ENCODE measurements at places on chromosomes 7 and 10. TPM values are rescaled to one million over a fixed set of nuclear protein-coding genes. Genes with fewer than 3 reads are reported as not detected.

DNA sequence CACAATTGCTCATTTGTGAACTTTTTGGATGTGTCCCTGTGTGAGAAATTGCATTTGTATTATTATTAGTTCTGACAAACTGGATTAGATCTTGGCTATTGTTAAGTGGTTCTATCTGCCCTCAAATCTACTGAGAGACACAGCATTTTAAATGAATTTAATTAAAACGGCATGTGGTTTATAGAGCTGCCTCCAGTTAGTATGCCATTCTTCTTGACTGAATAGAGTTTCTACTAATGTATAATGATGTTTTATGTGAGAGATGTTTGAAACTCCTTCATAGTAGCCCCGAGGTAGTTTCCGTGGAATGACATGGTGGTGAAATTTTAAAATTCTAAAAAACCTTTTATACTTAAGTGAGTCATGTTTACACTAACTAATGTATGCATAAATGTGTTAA lies 110.9 kb downstream of the DYNC1I1 start:
- no peak for DNase-seq
- H3K27ac ChIP-seq, result no peak overlapping the region
- no peaks in the 10 kb centered on the region for H3K4me1 ChIP-seq
- H3K27me3 ChIP-seq, result no peaks in the 10 kb centered on the region
- no peaks in the 10 kb centered on the region for H3K36me3 ChIP-seq

DNA sequence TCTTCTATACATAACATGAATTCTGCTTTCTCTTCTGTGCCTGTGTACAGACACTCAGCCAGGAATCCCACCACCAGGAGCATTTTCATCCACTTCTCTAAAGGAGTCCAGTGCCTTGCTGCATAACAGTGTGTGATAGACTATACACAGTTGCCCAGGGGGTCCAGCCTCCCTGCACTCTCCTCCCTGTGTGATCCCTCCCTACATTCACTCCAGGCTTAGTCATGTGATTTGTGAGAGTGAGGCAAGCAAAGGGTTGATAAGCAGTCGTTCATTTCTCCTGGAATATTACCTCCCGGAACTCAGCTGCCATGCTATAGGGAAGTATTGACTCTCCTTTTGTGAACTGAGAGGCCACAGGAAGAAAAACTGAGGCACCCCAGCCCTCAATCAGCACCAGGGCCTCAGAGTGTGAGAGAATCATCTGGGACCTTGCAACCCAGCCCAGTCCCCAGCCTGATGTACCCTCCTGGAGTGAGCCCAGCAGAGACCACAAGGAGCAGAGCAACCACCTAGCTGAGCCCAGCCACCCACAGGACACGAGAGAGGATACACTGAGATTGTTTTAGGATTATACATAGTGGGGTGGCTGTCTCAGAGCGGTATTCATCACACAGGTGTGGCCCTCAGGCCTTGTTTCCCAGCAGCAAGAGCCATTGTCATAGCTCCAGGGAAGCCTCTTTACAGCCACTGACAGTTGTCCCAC lies 45.0 kb upstream of the EEPD1 start:
- H3K27ac ChIP-seq, result no peak overlapping the region
- no peaks in the 10 kb centered on the region for H3K36me3 ChIP-seq
- DNase-seq, result no peak
- H3K27me3 ChIP-seq, result no peaks in the 10 kb centered on the region
- no peaks in the 10 kb centered on the region for H3K4me1 ChIP-seq
- no peak overlapping the region for H3K4me3 ChIP-seq

DNA sequence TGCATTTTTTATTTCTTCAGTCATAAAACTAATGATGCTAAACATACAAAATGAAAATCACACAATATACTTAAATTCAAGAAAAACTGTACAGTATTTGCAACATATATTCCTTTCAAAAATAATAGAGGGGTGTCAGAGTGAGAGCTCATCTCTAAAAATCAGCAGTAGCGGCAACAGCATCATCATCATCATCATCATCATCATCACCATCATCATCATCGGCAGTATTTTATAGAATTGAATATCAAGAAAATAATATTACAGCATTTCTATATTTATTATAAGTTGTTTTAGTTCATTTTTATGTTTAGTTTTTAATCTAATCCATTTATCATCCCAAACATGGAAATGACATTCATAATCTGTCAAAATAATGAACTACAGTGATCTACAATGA lies 67.4 kb upstream of the PPP1R3A start:
- H3K36me3 ChIP-seq, result no peaks in the 10 kb centered on the region
- no peak for DNase-seq
- no peak overlapping the region for H3K4me3 ChIP-seq
- H3K4me1 ChIP-seq, result no peaks in the 10 kb centered on the region
- H3K27me3 ChIP-seq, result no peaks in the 10 kb centered on the region
- H3K27ac ChIP-seq, result no peak overlapping the region

DNA sequence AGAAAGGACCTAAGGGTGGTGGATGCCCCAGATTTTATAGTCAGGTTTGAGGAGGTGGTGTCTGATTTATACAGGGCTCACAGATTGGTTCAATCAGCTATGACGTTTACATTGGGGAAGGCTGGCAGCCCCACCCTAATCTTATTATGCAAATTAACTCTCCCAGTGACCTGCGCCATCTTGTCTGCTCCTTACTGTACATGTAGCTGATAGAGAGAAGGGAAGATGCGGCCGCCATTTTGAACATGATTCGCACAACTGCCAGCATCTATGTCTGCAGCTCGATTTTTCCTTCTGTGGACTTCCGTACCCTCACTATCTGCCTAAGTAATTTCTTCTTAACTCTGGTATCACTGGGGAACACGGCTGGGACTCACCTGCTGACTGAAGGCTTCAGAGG lies 619.0 kb upstream of the DPP6 start:
- no peak overlapping the region for H3K4me3 ChIP-seq
- H3K27ac ChIP-seq, result no peak overlapping the region
- no peaks in the 10 kb centered on the region for H3K36me3 ChIP-seq

GFRA1 gene
- total RNA-seq, result not detected

PIP gene
- not detected for total RNA-seq

DNA sequence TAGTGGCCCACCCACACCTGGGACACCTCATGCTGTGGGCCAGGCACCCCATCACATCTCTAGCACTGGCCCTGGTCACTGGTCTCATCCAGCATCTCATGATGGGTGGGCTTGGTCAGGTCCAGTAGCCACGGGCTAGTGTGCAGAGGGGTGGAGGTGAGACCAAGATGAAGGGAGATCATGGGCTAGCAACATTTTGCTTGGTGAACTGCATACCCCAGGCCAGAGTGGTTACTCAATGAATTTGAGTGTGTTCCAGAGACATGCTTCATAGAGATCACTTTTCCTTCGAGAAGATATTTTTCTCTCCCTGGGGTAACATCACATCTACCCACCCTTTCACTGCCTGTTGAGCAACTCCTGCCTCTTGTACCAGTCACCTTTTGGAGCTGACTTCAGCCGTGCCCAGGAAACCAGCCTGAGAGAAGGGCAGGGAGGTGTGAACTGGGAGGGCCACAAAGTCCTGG lies 44.2 kb downstream of the MINDY4 start:
- no peak for DNase-seq
- H3K27me3 ChIP-seq, result no peaks in the 10 kb centered on the region
- H3K4me3 ChIP-seq, result no peak overlapping the region
- H3K4me1 ChIP-seq, result no peaks in the 10 kb centered on the region

- no peaks in the 10 kb centered on the region for H3K27me3 ChIP-seq
- no peak overlapping the region for H3K27ac ChIP-seq
- H3K4me1 ChIP-seq, result peaks cover 4% of the 10 kb centered on the region
- no peaks in the 10 kb centered on the region for H3K36me3 ChIP-seq
- no peak overlapping the region for H3K4me3 ChIP-seq
Observed at GRCh38 chr10:4033341-4033896, 248.4 kb upstream of the KLF6 start.

HGF gene
- total RNA-seq, result not detected

GRCh38 chr7:116511552-116512519 lies 12.3 kb downstream of the CAV2 start:
- DNase-seq, result no peak
- H3K27ac ChIP-seq, result no peak overlapping the region
- H3K4me3 ChIP-seq, result peak overlapping the region; percentile 53
- H3K36me3 ChIP-seq, result no peaks in the 10 kb centered on the region
- no peaks in the 10 kb centered on the region for H3K4me1 ChIP-seq
- H3K27me3 ChIP-seq, result no peaks in the 10 kb centered on the region

LAMB4 gene
- total RNA-seq, result 0.17 TPM

GBX1 gene
- total RNA-seq, result not detected

- H3K27ac ChIP-seq, result no peak overlapping the region
- H3K36me3 ChIP-seq, result no peaks in the 10 kb centered on the region
- DNase-seq, result no peak
- no peaks in the 10 kb centered on the region for H3K4me1 ChIP-seq
- no peak overlapping the region for H3K4me3 ChIP-seq
Observed at GRCh38 chr10:119619215-119619614, 22.5 kb upstream of the TIAL1 start.

EN2 gene
- total RNA-seq, result not detected

GRCh38 chr10:70378122-70378521 lies 4.3 kb downstream of the LRRC20 start:
- no peaks in the 10 kb centered on the region for H3K27me3 ChIP-seq
- peaks cover 4% of the 10 kb centered on the region for H3K4me1 ChIP-seq
- no peak overlapping the region for H3K27ac ChIP-seq

GRCh38 chr7:113804475-113805095 lies 114.2 kb downstream of the PPP1R3A start:
- H3K27ac ChIP-seq, result no peak overlapping the region
- H3K27me3 ChIP-seq, result no peaks in the 10 kb centered on the region

- peaks cover 26% of the 10 kb centered on the region for H3K4me1 ChIP-seq
- H3K27me3 ChIP-seq, result no peaks in the 10 kb centered on the region
- no peak overlapping the region for H3K27ac ChIP-seq
- H3K4me3 ChIP-seq, result no peak overlapping the region
- no peak for DNase-seq
- H3K36me3 ChIP-seq, result no peaks in the 10 kb centered on the region
Observed at GRCh38 chr10:132589015-132589414, 51.4 kb downstream of the INPP5A start.

GRCh38 chr7:140036224-140036962 lies 26.4 kb downstream of the PARP12 start:
- no peak overlapping the region for H3K4me3 ChIP-seq
- no peak for DNase-seq
- H3K4me1 ChIP-seq, result peaks cover 5% of the 10 kb centered on the region
- no peak overlapping the region for H3K27ac ChIP-seq
- no peaks in the 10 kb centered on the region for H3K27me3 ChIP-seq

DNA sequence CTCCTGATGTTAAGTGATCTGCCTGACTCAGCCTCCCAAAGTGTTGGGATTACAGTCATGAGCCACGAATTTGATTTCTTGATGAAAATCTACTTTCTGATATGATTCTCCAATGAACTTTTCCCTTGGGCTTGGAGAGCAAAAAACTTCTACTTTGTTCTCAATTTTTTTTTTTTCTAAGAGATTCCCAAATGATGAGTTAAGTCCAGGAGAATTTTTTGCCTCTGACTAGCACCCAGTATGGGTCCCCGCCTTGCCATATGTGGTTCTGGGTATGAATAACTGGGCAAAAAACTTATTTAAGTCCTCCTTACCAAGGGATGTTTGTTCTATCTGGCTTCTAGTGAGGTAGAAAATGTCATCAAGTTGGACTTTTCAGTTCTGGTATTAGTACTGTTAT lies 147.9 kb upstream of the LYZL1 start:
- no peak overlapping the region for H3K27ac ChIP-seq
- no peaks in the 10 kb centered on the region for H3K27me3 ChIP-seq
- no peak overlapping the region for H3K4me3 ChIP-seq
- no peaks in the 10 kb centered on the region for H3K4me1 ChIP-seq
- no peaks in the 10 kb centered on the region for H3K36me3 ChIP-seq

DNA sequence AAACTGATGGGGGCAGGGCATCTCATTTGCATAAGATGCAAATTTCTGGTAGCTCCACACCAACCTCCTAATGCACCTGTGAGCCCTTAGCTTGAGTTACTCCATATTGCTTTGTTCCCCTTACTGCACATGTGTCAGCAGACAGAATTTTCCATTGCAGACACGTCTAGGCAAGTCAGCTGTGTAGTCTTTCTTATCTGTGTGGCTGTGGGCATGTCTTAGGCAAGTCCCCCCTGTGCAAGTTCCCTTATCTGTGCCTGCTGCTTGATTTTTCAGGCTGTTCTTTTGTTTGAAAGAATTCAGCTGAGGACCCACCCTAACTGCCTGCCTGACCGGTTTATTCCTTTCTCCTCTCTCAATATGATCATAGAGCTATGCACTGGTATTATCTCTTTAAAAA lies 28.5 kb upstream of the TRIM24 start:
- DNase-seq, result no peak
- H3K4me3 ChIP-seq, result no peak overlapping the region
- H3K27ac ChIP-seq, result no peak overlapping the region
- no peaks in the 10 kb centered on the region for H3K27me3 ChIP-seq
- no peaks in the 10 kb centered on the region for H3K4me1 ChIP-seq

DNA sequence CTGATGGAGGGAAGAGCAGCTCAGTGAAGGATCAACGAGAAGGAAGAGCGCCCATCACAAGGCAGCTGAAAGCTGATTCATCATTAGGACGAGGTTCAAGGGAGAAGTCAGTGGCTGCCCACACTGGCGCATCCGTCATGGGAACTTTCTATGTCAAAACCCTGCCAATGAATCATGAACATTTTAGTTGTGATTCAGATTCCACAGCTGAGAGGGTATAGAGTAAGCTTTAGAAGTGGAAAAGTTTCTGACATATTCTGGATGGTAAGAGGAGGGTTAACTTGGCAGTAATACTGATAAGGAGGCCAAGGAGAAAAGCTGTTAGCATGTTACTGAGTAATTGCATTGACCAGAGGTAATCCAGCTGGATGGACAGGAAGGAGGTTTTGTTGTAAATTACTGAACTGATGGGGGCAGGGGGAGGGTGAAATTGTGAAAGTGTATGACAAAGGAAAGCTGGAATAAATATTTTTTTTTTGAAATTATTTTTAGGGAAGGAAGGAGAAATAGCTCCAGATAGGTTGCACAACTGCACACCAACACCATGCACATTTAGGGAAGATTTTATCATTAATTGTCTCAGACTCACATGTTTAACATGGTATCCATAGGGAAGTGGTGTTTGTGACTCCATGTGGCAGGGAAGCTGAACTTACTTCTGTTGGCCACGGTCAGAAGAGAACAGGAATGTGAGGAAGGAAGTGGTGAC lies 78.3 kb upstream of the NRP1 start:
- no peak overlapping the region for H3K4me3 ChIP-seq
- H3K27ac ChIP-seq, result no peak overlapping the region
- no peaks in the 10 kb centered on the region for H3K36me3 ChIP-seq
- no peak for DNase-seq
- no peaks in the 10 kb centered on the region for H3K4me1 ChIP-seq
- no peaks in the 10 kb centered on the region for H3K27me3 ChIP-seq

DNA sequence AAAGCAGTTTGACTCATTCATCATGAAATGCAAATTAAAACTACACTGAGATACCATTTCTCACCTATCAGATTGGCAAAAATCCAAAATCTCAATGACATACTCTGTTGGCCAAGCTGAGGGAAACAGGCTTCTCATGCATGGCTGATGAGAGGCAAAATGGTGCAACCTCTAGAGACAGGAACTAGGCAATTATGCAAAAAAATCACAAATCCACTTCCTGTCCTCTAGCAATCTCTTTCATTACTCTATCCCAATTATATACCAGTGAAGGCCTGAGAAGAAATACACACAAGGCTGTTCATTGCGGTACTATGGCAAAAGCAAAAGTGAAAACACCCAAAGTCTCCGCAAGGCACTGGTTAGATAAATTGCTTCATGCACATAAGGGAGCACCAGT lies 25.9 kb upstream of the PTPRN2 start:
- no peak overlapping the region for H3K4me3 ChIP-seq
- H3K27me3 ChIP-seq, result no peaks in the 10 kb centered on the region
- no peaks in the 10 kb centered on the region for H3K4me1 ChIP-seq
- no peak for DNase-seq
- no peaks in the 10 kb centered on the region for H3K36me3 ChIP-seq

Data from naive thymus-derived CD4-positive, alpha-beta T cell (primary cell).